ENCODE measurements at places on chromosomes 3 and 15.

DNA sequence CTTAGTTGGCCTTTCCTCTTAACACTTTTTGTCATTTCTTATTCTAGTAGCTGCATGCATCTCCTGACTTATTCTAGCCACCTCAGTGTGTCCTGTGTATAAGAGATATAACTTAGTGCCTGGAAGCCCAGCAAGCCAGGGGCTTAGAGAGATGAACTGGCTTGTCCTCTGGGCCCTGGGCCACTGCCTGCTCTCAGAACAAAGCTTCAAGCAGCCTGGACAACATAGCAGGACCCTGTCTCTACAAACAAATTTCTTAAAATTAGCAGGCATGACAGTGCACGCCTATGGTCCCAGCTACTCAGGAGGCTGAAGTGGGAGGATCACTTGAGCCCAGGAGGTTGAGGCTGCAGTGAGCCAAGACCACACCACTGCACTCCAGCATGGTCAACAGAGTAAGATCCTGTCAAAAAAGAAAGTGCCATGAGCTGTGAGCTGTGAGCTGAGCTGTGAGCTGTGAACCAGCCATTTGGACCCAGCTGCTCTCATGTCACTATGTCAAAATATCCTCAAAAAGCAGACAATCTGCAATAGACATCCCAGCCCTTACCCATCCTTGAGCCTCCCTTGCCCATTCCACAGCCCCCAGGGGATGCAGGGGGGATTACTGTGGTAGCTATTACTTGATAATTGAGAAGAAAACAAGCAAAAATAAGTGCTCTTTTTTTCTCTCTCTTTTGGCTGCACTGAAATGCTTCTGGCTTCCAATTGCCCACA lies 174.5 kb downstream of the OPA1 start:
- DNase-seq, result peak; percentile 37

- peak; percentile 88 for DNase-seq
These were observed 127.8 kb downstream of the HCN4 start for GRCh38 chr15:73240866-73241499.

- no peak for DNase-seq
These were observed 4.0 kb downstream of the CCR5 start for GRCh38 chr3:46374755-46375154.

DNA sequence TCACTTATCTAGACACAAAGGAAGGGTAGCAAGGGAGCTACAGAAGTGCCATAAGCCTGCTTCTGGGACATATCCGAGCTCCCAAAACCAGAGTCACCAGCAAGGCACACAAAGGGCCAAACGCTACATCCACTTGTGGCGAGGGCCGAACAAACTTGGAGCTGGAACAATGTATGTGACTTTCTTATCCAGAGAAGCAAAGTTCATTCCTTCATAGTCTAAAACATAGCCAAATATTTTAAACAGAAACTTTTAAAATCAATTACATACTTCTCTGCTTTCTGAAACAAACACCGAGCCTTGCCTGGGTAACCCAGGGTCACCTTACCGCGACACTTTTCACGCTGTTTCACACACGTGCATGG lies 15.9 kb downstream of the ZXDC start:
- DNase-seq, result no peak

DNA sequence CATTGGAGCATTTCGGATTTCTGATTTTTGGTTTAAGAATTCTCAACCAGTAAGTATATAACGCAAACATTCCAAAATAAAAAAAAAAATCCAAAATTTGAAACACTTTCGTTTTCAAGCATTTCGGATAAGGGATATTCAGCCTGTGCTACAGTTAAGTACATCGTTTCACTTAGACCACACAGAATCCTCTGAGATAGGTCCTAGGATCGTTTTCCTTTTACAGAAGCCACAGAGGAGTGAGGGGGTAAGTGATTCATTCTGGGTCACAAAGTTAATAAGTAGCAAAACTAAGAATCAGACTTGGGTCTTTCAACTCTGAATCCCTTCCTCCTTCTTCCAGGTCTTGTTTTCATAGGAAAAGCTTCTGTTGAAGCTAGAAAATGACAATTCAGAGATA lies 249.3 kb downstream of the BBX start:
- DNase-seq, result no peak

Data from stimulated activated effector memory CD8-positive, alpha-beta T cell treated with anti-CD3 and anti-CD28 coated beads, Interleukin-12 subunit alpha, Interleukin-12 subunit beta, amount 100 ng/mL, for 72 hours (primary cell).